ENCODE measurements at places on chromosomes 12 and 14.

GRCh38 chr12:12020762-12021161 lies 50.0 kb upstream of the BCL2L14 start:
- H3K27me3 ChIP-seq, result no peaks in the 10 kb centered on the region
- DNase-seq, result no peak
- H3K27ac ChIP-seq, result no peak overlapping the region

DNA sequence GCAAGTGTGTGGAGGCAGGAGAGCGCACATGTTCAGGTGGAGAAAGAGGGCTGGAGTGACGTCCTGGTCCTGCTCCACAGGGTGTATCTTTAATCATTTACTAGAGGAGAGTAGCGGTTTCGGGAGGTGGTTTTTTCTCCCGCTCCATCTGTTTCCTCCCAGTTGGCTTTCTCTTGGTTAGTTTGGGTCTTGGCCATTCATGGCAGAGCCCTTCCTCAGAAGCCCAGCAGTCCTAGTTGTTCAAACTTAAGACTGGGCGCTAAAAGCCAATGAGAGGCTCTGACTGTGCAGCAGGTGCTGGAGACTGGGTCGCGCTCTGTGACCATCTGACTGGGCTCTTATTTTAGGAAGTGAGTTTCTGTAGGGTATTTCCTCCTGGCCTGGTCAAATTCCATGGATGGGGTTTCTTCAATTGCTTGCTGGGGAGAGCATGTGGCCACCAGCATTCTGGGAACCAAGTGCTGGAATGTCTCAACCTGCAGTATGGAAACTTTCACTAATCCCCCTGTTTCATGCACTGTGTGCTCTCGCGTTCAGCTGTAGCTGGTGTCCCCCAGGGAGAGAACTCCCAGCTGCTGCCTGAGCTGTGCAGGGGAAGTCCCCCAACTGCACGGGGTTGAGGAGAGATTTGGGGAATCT lies 27.4 kb upstream of the TSPAN9 start:
- H3K27ac ChIP-seq, result no peak overlapping the region
- H3K4me1 ChIP-seq, result no peaks in the 10 kb centered on the region
- H3K36me3 ChIP-seq, result no peaks in the 10 kb centered on the region
- H3K27me3 ChIP-seq, result peaks cover 39% of the 10 kb centered on the region

GRCh38 chr14:63454863-63455622 lies 88.1 kb downstream of the PPP2R5E start:
- no peak for DNase-seq
- H3K4me3 ChIP-seq, result no peak overlapping the region
- H3K27me3 ChIP-seq, result no peaks in the 10 kb centered on the region

DNA sequence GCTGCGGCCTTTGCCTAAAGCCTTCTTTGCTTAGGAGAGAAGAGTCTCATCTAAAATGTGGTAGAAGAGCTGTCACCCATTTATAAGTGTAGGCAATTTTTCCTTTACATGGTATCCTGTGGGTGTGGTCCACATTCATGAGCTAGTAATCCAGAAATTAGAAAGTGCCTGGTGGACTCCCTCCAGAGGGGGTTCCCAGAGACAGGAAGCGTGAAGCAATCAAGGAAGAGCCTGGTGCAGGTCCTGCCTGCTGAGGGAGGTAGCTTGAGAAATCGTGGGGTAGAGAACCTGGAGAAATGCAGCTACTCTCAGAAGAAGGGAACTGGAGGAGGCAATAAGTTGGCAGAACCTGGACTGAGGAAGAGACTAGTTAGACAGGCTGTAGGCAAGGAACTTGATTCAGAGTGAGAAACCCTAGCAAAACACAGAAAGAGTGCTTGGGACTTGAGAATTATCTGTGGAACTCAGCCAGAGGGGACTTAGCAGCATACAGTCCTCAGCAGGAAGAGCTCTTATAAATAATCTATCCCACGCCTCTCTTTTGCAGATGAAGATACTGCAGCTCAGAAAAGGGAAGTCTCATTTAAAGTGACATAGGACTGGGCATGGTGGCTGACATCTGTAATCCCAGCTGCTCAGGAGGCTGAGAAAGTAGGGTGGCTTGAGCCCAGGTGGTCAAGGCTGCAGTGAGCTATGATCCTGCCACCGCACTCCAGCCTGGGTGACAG lies 182.4 kb upstream of the CCND2 start:
- H3K36me3 ChIP-seq, result no peaks in the 10 kb centered on the region
- H3K4me1 ChIP-seq, result no peaks in the 10 kb centered on the region
- peaks cover 33% of the 10 kb centered on the region for H3K27me3 ChIP-seq
- H3K4me3 ChIP-seq, result no peak overlapping the region

GRCh38 chr12:116320791-116321217 lies 43.3 kb upstream of the MED13L start:
- H3K4me1 ChIP-seq, result peaks cover 14% of the 10 kb centered on the region
- no peak overlapping the region for H3K4me3 ChIP-seq

DNA sequence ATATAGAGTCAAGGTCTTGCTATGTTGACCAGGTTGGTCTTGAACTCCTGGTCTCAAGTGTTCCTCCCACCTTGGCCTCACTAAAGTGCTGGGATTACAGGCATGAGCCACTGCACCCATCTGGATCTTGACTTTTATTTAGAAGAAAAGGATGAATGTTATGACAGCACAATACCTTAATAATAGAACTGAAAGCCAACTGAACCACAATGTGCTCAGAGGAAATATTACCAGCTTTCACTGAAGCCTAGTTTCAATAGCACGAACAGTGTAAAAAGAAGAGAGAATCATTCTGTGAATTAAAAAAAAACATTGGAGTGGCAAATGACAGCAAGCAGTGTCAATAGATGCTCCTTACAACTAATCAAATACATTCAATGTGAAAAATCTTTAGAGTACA lies 239.2 kb upstream of the RMST start:
- H3K27me3 ChIP-seq, result peaks cover 25% of the 10 kb centered on the region
- H3K27ac ChIP-seq, result no peak overlapping the region
- DNase-seq, result no peak

DNA sequence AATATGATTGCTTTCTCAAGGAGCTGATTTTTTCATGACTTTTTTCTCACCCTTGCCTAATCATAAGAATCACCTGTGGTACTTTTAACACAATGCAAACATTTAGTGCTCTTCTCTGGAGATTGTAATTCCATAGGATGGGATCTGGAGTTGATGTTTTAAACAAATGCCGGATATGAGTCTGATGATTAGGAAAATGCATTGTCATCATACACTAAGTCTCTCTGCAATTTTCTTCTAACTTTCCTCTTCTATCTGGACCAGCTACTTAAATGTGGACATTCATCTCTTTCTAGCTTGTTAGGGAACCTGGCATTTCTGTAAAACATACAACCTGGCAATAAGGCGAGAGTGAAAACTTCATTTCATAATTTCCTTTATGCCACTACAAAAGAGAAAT lies 23.5 kb downstream of the PMCH start:
- no peaks in the 10 kb centered on the region for H3K36me3 ChIP-seq
- H3K4me1 ChIP-seq, result no peaks in the 10 kb centered on the region
- no peak for DNase-seq
- H3K4me3 ChIP-seq, result no peak overlapping the region
